CD4-positive, alpha-beta T cell treated with Interleukin-4 for 4 hours (primary cell): ENCODE measurements at places on chromosomes 12 and 14.

GRCh38 chr14:99280852-99281251 is 8.9 kb upstream of the BCL11B start:
- DNase-seq: no peak

DNA sequence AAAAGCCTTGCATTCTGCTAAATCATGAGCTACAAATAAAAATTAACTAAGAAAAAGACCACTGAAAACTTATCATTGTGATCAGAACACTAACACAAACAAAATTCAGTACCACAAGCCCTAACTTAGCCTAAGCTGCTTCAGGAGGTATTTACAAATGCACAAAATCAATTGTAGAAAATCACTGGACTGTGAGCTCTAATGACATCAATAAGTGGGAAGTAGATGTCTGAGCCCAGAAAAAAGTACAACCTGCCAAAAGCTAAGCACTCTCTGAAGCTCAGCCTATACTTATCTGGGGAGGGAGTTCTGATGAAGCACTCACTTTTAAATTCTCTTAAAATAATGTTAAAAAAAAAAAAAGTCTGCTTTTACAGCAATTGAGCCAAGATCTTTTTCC is 92.9 kb downstream of the SLCO1B1 start:
- no peak for DNase-seq

GRCh38 chr14:50967103-50967502 is 22.8 kb upstream of the PYGL start:
- DNase-seq: no peak

GRCh38 chr12:16636435-16637055 is 30.6 kb upstream of the LMO3 start:
- no peak for DNase-seq

- DNase-seq: no peak
Measured at GRCh38 chr14:59566296-59566695, 10.3 kb downstream of the CCDC175 start.

GRCh38 chr12:101414533-101415119 is 7.1 kb upstream of the ARL1 start:
- peak; percentile 41 for DNase-seq

- DNase-seq: no peak
Measured at GRCh38 chr12:2924019-2924418, 33.3 kb downstream of the TULP3 start.

GRCh38 chr14:35999294-35999693 is 173.2 kb downstream of the BRMS1L start:
- no peak for DNase-seq

- DNase-seq: no peak
Measured at GRCh38 chr12:72578327-72578726, 306.2 kb downstream of the TRHDE start.

GRCh38 chr12:78534311-78534710 is 330.3 kb upstream of the SYT1 start:
- no peak for DNase-seq

DNA sequence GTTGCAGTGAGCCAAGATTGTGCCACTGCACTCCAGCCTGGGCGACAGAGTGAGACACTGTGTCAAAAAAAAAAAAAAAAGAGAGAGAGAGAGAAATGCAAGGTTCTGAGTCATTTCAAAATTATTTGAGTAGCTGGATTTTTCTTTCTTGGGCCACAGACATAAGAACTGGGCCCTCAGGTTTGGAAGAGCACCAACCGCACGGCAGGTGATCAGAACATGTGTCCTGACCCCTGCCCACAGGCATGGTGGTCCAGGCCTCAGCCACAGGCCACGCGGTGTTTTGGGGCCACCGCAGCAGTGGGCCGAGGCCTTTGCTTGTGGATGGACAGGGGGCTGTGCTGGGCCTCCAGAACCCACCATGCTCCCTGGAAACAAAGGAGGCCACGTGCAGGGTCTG is 126.7 kb downstream of the CALM1 start:
- no peak for DNase-seq

DNA sequence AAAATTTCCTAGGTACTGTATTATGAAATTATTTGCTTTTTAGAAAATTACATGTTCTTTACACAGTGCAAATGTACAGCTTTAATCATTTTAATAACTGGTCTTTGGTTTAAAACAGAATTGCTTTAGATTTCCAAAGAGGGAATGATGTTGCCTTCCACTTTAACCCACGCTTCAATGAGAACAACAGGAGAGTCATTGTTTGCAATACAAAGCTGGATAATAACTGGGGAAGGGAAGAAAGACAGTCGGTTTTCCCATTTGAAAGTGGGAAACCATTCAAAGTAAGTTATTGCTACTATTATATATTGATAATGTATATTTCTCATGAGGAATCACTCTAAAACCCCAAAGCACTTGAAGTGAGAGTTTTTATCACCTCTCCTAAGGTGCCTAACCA is 13.4 kb downstream of the LGALS3 start:
- DNase-seq: no peak

GRCh38 chr12:132030367-132031038 is 80.8 kb downstream of the EP400 start:
- DNase-seq: no peak

DNA sequence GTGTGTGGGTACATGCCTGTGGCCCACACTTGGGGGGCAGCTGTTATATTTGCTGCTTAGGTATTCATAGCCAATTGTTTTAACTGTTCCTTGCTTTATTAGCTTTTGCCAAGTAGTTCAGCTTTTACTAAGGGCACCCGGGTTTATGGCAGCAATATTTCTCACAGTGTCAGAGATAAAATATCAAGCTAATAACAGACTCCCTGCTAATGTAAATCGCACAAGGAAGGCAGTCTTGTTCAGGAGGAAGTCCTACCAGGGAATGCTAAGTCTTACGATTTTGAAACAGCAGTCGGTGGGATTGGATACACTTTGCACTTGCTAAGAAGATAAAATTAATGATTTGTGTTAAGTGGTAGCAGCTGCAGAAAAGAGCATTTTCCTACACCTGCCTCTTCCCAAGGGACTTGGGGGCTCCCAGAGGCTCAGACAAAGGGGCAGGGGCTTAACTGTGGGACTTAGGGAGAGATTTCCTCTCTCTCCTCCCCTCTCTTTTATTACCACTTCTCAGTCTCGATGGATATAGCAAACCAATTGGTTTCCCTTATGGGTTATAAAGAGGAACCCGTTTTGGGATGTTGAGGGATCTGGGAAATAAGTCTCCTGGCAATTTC is 175.1 kb downstream of the NRXN3 start:
- DNase-seq: no peak

DNA sequence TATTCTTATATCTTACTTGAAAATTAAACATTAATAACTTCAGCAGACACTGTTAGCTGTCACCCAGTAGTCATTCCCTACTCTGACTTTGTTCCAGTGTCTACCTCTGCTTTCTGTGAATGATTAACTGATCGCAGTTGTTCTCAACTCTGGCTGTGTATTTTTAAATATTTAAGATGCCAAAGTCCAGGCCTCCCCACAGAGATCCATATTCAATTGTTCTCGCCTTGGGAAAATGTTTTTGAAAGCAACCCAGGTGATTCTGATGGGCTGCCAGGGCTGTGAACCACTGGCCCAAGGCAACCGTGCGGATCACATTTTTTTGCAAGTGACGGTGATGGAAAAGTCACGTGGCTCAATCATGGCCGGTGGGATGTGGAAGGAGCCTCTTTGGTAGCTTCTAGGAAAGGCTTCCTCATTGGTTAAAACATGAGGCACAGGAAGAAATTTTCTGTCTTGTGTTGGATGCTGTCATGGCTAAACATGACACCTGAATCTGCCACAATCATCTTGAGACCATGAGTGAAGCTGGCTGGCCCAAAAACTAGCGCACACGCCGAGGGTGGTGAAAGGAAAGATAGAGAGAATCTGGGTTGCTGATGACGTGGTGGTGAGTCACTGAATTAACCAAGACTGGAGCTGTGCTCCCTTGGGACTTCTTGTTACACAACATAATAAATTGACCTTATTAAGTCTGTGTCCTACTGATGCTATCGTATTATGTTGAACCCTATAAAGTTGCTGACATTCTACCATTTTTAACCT is 37.2 kb downstream of the RDH12 start:
- DNase-seq: peak; percentile 11

DNA sequence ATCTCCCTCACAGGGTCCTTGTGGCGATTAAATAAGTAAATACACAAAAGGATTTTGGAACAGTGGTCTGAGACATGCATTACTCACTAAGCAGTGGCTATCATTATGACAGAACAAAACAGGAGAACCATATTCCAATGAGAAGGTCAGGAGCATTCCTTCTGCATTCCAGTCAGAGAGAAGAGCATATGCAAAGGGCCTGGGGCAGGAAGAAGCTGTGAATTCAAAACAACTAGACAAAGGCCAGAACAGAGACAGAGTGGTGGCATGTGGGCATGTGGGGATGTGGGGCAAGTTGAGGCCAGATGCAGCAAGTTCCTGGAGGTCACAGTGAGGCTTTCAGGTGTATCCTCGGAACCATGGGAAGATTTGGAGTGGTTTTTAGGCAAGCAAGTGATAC is 70.1 kb upstream of the VRK1 start:
- no peak for DNase-seq

DNA sequence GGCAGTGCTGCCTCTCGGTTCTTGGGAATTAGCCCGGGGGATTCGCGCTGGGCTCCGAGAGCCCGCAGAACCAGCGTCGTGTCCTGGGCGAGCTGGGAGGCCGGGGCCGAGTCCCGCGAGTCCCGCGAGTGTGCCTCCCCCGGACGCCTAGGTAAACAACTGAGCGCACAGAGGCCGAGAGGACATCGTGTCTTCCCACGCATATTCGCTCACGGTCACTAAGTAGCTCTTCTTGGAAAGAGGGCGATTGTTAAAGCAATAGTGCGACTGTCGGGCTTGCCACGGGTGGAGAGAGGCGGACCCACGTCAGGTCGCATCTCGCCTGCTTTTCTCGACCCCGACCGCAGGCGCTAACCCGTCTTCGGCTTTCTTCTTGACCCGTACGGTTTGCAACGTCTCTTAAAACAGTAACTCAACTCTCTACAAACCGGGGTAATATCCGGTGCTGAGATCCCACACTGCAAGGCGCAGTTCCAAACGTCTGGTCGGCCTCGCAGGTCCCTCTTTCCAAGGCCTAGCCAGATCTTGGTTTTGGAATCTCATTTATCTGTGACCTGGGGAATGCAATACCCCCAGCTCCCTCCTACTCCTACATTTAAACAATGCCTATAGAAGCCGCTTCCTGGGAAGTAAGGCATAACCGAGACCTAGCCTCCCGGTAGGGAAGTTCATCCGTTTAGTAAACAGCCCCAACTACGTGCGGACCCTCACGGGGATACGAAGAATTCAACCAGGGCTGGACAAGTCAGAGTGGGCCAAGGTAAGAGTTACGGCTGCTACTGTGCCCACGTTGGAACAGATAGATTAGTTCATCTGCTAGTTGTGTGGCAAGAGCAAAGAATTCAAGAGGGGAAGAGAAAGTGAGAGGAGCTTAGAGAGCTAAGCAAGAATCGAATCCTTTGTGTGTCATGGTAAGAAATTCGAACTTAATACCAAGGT is 736 bp upstream of the PHLDA1 start:
- DNase-seq: peak; percentile 27

- DNase-seq: no peak
Measured at GRCh38 chr12:57902478-57902969, 38.8 kb upstream of the ATP23 start.

DNA sequence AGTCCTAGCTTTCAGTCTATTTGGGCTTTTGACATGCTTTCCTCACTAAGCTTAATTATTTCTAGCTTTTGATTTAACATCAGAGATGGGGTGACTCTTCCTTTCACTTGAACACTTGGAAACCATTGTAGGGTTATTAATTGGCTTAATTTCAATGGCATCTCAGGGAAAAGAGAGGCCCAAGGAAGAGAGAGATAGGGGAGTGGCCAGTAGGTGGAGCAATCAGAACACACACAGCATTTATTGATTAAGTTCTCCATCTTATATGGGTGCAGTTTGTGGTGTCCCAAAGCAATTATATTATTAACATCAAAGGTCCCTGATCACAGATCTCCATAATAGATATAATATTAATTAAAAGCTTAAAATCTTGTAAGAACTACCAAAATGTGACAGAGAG is 1466.1 kb upstream of the SEL1L start:
- DNase-seq: no peak

DNA sequence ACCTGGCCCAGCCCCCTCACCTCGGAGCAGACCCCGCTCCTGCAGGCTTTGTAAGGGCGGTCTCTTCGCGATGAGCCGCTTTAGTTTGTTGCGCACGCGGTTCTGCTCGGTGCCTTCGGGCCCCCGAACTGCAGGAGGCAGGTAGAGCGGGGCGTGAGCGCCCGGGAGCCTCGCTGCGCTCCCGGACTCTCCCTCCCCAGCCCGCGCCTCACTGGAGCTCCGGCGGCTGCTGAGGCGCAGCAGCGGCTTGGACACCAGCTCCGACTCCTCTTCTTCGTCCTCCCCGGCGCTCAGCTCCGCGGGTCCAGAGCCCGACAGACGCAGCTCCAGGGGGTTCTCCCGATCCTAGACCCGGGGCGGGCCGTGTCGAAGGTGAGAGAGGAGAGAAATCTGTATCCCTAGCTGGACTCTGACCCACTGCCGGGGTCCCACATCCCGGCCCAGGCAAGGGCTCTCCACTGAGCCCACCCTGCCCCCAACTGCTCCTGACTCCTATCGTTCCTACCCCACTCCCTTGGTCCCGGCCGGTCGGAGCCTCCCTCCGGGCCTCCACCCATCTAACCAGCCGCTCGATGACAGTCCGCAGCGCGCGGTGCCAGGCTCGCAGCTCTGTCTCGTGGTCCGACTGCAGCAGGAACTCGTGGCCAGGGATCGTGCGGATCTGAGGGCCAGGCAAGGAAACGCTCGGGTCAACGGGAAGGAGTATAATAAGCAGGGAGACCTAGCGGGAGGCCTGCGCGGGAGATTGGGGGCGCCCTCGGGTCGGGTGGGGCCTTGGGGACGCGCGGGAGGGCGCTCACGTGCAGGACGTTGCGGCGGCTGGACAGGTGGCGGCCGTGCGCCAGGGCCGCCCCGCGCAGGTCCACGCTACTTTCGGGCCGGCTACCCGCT is 4.2 kb downstream of the ARHGAP9 start:
- DNase-seq: no peak

GRCh38 chr12:96447256-96447655 is 42.1 kb upstream of the CFAP54 start:
- no peak for DNase-seq

DNA sequence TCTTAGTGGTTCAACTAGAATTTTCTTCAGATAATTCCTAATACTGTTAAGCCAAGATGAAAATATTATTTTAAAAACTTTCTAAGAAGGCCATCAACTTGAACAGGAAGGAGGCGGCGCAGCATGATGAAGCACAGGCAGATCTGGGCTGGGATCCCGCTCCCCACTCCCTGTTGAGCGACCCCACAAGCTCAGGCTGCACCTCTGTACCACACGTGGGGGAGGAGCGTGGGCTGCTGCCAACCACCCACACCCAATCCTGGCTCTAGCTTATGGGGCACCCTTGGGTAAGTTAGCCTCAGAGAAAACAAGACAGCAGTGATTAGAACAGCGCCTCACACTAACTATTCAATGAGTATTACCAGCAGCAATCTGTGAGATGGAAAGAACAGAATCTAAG is 6.0 kb downstream of the MTERF2 start:
- no peak for DNase-seq
